ENCODE measurements at places on chromosomes 6 and 20.

GRCh38 chr6:32203426-32204267, 11.2 kb upstream of the GPSM3 start:
- no peak for DNase-seq

DNA sequence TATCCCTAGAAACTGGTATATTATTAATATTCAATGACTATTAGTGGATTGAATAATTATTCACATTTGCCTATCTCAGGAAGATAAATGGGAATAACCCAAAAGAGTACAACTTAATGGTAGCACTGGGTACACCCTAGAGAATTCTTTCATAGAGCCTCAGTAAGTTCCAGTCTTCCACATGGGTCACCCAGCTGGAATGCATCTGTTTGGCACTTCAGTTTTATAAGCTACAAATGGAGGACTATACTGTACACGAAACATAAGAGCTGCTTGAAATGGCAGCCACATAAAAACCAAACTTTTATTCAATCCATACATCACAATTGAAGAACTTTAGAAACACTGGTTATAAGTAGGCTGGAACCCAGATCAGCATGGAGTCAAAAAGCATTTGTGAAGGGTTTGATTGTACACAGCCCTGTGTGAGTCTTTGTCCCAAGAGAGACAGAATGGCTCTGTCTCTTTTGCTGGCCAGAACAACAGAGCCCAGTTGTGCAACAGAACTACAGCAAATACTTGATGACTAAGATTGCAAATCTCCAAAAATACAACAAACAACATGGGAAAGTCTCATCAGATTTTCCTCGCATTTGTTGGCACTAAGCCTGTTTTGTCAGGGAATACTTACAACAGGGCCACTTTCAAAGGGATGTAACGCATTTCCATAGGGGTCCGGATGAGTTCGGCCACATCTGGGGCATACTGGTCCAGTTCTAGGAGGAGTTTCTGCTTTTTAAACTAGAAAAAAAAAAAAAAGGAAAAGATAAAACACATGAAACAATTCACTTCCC, 39.5 kb downstream of the PIGU start:
- DNase-seq = no peak

GRCh38 chr6:131492932-131493573, 80.0 kb upstream of the ARG1 start:
- no peak for DNase-seq

- DNase-seq = peak; percentile 74
Measured at GRCh38 chr6:52577022-52577777, at the start of gene TRAM2. Gene TRAM2 (minus strand): TSS chr6:52577060. CDS start chr6:52576915, 145 bp downstream.

- DNase-seq = no peak
Measured at GRCh38 chr6:11978169-11978987, 33.7 kb upstream of the HIVEP1 start.

GRCh38 chr6:31473780-31474761, 23.9 kb upstream of the MICB start:
- DNase-seq = no peak

DNA sequence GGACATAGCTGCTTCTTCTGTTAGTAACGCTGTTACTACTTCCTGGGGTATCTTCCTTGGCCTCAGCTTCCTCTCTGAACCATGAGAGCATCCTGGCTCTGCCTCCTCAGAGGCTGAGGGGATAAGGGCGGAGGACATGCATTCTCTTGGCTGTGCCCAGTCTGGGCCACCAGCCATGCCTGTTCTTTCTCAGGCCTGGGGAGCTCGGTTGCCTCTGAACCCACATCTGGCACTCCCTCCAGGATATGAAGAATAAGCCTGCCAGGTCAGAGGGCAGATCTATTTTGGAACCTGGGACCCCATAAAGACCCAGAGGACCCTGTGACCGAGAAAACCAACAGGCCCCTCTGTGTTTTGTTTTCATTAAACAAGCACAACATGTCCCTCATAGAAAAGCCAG, 6.6 kb upstream of the ANGPT4 start:
- no peak for DNase-seq

DNA sequence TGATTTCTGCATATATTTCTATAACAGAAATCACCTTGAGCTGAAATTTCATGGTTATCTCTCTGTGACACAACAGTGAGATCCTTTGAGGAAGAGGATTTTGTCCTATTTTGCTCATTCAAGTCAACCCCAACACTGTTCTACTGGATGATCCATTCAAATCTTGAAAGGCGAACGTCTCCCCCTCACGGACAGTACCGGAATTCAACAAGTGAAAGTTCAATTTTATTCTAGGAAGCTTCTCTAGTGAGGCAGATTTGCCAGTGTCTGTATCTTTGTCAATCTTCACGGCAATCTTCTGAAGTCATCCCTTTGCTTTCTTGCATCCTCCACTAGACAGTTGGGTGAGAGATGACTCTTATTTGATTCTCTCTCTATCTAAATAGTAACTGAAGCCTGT, 91.7 kb upstream of the PDE7B start:
- no peak for DNase-seq

- no peak for DNase-seq
Measured at GRCh38 chr6:31768363-31769257, 6.2 kb downstream of the SAPCD1 start.

DNA sequence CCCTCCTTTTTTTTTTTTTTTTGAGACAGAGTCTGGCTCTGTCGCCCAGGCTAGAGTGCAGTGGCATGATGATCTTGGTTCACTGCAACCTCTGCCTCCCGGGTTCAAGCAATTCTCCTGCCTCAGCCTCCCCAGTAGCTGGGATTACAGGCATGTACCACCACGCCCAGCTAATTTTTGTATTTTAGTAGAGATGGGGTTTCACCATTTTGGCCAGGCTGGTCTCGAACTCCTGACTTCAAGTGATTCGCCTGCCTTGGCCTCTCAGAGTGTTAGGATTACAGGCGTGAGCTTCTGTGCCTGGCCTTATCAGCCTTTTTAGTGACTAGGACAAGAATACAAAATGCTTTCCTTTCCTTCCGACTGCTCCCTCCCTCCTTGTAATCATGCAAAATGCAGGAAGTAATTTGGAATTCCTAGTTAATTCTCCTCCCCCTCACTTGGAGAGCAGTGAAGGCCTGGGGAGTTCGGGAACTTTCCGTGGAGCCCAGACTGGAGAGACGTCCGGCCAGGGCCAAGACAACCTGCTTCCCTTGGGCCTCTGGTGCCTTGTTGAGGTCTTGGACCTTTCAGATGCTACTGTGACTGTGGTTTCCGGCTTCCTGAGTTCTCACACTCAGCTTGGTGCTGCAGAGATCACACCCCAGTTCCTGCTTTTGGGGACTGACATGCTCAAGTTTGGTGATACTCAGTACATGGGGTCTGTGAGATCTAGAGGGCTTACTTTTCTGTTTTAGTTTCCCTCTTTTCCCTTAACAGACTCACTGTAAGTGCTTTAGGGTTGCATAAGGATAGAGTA, 3.9 kb upstream of the PHF20 start:
- peak; percentile 49 for DNase-seq

- DNase-seq = no peak
Measured at GRCh38 chr20:4549711-4550259, 171.9 kb upstream of the PRND start.

DNA sequence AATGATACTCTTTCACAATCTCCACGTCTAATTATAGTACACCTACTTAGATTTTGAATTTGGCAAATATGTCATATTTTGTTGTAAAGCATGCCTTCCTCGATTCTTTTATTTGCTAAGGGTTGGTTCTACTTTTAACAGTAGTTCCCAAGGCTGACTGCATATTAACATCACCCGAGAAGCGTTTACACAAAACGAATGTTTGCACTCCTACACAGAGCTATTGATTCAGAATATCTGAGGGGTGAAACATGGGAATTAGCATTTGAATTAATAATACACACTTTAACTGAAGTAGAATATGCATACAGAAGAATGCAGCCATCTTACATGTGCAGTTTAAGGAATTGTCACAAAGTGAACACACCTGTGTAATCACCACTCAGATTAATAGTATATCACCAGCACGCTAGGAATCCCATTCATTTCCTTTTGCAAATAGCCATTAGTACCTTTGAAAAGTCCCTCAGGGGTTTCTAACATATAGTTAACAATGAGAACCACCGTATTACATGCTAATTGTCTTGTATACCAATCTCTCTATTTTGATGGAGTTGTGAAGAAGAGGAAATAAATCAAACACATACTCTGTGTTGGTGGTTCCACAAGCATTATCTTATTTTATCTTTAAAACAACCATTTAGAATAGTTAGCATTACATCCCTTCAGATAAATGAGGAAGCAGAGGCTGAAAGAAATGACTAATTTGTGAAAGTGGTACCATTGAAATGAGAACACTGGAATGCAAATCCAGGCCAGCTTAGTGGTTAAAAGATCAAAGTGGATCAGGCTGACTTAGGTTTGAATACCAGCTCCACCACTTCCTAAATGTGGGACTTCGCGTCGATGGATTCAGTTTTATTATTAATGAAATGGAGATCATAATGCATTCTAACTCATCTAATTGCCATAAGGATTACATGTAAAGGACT, 317.6 kb downstream of the HDGFL1 start:
- no peak for DNase-seq

DNA sequence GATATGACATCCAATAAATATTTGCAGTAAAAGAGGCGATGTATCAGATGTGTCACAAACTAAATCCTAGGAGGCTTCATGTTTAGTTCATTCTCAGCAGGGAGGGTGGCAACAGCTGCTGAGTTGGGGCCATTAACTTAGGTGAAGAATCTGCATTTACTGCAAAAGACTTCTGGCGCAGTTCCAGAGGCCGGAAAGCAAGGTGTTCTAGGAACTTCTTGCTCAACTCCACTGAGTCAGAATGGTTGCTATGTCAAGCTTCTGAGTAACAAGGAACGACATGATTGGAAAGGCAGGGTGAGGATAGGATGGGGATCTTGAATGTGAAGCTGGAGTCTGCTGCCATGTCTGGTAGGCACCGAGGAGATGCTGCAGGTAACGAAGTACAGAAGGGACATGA, 11.7 kb downstream of the ADNP start:
- peak; percentile 16 for DNase-seq

- no peak for DNase-seq
Measured at GRCh38 chr6:156391061-156391672, 386.0 kb upstream of the ARID1B start.

GRCh38 chr20:17874271-17875105, 94.1 kb downstream of the SNX5 start:
- DNase-seq = no peak

- no peak for DNase-seq
Measured at GRCh38 chr20:53736757-53737395, 143.2 kb upstream of the ZNF217 start.

DNA sequence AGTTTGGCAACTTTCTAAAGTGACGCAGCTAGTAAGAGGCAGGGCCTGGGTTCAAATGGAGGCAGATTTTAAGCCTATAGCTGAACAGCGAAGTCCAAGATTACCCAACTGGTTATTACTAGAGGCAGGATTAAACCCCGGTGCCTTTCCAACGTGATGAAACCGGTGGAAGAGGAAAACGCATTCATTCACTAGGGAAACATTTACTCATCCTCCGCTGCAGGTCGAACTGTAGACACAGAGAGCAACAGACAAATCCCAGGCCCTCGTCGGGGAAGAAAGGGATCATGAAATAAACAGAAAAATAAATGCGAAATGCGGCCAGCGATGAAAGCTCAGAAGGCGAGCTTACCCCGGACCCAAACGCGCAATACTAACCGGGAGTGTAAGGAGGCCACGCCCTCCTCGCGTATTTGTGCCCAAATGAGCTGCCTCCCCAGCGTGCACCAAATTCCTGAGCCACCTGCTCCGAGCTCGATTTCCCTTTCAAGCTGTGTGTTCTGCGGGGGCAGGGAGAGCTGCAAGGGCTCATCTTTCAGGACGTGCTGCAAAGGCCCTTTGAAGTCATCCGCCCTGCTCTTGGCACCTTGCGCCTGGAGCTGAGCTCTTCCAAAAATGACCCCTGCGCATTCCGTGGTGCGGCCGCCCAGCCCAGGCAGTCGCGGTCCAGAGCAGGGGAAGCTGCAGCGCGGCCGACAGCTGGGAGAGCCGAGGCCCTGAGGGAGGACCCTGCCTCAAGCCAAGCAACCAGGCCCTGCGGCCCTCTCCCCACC, 46.9 kb downstream of the PDYN start:
- peak; percentile 23 for DNase-seq

DNA sequence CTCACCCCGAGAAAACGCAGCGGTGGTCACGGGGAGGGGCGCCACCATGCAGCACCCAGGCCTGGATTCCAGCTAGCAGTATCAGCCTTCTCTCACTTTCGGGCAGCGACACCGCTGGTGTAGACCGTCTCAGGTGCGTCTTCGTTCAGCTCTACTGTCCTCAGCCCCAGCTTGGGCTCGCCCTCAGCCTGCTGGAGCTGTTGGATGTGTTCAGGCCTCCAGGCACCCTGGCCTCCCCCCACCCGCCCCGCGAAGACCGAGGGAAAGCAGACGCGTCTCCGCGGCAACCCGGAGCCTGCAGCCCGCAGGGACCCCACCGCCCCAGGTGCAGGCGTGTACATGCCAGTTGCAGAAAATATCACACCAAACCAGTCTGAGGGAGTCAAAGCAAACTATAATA, 60.8 kb upstream of the CARMIL1 start:
- no peak for DNase-seq

DNA sequence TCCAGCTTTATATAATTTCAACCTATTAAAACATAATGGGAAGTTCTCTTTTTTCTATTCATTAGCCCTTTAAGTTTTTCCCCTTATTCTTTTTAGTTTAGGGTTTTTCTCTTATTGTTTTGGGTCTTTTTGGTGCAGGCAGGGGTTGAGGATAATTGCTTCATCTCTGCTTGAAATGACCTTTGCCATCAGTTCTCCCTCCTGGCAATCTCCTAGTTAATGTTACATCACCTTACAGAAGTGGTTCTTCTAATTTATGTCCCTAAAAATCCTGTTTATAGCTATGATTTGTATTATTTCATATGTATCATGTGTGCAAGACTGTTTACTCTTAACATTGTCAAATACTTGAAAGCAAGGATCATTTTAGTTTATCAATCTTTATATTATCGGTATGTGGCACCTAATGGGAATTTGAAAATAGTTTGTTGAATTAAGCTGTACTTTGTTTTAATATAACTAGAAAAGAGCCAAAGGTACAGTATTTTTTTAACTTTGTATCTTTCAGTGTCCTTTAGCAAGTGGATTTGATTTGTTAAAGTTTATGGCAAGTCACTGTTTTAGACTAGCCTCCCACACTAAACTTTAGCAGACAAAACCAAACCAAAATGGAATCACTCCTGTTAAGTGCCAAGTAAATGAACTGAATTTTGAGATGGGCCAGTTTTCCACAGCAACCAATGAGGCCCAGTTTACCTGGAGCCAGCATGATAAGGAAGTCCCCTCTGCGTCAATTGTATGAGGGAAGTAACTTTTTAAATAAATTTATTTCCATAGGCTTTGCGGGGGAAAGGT, 26.6 kb upstream of the RUNX2 start:
- no peak for DNase-seq

- DNase-seq = peak; percentile 95
Measured at GRCh38 chr20:62302341-62303061, at the start of gene ADRM1. Gene ADRM1 (plus strand): TSS chr20:62302997. CDS start chr20:62303569, 572 bp downstream.

- no peak for DNase-seq
Measured at GRCh38 chr20:4051413-4052138, 36.2 kb upstream of the RNF24 start.

DNA sequence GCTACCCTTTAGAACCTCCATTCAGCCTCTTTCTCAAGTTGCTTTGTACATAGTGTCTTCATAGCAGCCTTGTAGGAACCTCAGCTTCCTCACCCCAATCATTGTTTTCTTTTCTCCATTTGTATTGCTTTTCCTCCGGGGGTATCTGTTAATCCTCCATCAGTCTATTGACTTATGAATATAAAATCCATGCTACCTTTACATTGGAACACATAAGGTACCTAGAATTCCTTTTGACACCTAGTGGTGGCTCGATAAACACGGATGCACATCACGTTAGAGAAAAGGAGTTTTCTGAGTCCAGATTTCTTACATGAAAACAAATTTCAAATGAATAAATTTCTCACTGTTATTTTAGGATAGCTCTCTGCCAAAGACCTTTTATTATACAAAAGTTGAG, 6.3 kb upstream of the EDN1 start:
- DNase-seq = no peak
